ENCODE measurements at places on chromosomes 5 and 9.

GRCh38 chr9:133968428-133968827 is 23.7 kb downstream of the VAV2 start:
- DNase-seq, result no peak

DNA sequence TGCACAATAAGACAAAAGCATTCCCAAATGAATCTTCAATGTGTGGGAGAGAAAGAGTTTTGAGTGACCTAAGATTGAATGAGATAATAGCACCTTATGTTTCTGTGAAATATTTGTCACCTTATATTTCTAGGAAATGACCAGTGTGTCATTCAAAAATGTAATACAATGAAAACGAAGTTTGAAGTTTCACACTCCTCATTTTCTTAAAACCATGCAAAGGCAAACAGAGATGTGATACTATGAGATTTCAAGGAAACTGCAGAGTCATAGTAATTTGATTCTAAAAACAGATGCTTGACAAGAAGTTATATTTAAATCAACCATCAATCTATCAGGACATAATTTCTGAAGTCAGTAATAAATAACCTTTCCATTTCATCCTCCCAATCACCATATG is 13.6 kb upstream of the ABCA1 start:
- DNase-seq, result no peak

DNA sequence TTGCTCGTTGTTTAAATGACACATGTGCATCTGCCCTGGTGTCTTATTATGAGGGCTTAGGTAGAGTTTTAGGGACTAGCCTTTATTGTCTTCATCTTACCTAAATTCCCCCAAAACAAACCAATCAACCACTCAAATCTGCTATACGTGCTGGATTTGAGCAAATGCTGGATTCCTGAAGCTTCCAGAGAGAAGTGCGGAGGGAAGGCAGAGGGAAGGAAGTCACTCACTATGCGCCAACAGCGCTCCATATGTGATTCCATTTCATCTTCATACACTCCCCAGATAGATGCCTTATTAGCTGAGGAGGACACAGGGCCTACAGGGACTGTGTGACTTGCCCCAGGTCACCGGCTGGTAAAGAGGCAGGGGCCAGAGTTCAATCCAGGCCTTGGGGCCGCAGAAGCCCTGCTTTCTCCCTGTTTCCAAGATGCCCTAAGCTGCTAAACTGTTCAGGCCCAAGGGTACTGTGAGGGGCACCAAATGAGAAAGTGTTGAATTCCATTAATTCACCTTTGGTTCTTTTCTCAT is 63.5 kb downstream of the OTULIN start:
- DNase-seq, result no peak

DNA sequence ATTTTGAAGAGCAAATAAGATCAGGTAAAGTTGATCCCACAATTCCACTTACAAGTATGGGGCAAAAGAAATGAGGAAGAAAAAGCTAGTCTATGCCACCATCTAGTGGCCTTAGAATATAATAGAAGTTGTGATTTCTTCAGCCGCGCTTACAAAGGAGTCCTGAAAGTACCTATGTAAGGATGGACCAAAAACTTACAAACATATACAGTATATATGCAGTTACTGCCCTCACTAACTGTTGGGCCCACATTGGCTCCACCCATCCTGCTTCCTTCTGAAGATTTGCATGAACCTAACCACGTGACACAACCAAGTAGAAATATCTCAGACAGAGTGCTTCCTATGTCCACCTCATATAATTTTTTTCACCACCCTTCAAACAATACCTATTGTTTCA is 11.7 kb upstream of the OR13D1 start:
- DNase-seq, result peak; percentile 8

DNA sequence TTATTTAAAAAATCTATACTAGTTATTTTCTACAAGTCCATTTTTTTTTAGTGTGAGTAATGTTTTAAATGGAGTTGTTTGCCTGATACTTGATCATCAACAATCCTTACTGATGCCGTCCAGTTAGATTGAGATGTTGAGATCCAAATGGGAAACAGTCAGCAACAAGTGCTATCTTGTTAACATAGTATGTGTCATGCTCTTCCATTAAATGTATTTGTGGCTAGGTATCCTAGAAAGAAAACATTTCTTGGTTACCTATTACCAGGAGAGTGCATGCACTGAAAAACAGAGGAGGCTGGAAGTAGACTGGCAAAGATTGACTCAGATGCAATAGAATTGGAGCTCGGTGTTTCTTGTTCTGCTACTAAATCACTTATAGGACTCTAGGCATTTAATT is 123.4 kb upstream of the MAN2A1 start:
- DNase-seq, result no peak

DNA sequence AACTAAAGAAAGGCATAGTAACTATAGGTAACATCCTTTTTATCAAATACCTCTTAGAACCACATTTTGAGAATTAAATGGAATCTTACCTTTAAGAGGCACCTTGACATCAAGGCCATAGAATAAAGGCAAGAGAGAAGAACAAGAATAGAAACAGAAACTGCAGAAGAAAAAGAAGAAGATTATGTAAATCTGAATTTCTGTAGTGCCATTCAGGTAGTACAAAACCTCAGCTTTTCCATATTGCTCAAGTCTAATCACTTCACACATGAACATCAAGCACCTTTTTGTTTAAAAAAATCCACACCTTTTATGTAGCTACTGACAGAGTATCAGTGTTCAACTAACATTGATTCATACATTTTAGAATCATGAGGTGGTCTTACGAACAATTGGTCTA is 91.8 kb upstream of the DPYSL3 start:
- DNase-seq, result no peak

DNA sequence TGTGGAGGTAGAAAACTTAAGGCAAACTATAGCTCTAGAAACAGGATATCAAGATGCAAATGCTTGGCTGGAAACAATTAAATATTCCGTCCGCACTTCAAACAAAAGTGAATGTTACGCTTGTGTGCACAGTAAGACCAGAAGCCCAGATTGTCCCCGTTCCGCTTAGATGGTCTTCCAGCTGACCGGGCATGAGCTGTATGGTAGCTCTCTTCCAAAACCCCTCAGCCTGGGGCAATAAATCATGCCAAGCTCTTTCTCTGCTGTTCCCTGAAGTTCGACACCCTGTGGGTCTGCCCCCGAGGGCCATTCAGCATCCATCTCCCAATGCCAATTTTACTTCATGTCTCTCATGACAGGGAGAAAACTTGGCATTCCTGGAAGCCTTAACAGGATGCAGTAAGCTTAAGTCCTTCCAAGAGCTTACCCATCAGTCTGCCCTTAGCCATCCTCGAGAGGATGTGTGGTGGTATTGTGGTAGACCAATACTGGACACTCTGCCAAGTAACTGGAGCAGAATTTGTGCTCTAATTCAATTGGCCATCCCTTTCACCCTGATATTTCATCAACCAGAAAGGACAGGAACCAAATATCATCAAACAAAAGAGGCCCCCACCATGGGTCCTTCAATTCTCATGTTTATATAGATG is 70.7 kb upstream of the RANBP6 start:
- DNase-seq, result no peak

DNA sequence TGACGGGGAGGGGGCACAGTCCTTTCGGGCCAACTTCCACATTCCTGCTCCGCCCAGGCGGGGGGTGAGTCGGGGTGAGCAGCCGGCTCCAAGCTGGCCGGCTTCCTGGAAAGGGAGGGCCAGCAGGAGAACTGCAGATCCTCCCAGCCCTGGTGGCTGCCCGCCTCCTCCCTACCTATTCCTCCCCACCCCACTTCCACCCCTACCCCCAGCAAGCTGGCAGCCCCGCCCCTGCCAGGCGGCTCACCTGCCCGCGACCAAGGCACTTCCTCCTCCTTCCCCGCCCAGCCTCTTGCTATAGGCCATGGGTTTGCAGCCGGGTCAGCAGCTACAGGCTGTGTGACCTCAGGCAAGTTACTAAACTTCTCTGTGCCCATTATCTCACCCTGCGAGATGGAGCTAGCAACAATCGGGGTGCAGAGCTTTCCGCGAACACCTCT is 5.6 kb upstream of the IRF1 start:
- no peak for DNase-seq

DNA sequence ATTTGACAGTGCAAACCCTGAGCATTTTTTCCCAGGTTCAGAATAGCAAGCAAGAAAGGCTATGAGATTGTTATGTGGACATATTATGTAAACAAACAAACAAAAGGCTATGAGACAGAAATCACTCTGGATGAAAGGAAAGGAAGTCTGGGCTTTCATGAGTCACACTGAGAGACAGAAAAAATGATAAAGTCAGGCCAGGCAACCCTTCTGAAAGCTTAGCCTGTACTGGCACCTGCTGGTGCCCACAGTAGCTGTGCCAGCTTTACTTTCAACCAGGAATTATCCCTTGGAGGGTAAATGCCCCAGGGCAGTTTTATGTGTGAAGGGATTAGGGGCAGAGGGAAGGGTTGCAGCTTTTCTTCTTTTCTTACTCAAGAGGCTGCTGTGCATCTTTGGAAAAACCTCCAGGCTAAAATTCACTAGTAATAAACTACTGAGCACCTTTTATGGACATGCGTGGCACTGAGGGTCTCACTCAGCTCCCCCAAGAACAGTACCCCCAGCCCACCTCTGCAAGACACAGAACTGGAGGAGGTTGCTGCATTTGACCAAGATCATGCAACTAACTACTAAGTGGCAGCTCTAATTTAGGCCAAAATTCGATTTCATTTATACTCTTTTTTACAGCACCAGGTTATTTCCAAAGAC is 41.7 kb downstream of the ACTL7B start:
- no peak for DNase-seq

GRCh38 chr9:90773617-90774016 is 28.0 kb upstream of the SYK start:
- DNase-seq, result no peak

DNA sequence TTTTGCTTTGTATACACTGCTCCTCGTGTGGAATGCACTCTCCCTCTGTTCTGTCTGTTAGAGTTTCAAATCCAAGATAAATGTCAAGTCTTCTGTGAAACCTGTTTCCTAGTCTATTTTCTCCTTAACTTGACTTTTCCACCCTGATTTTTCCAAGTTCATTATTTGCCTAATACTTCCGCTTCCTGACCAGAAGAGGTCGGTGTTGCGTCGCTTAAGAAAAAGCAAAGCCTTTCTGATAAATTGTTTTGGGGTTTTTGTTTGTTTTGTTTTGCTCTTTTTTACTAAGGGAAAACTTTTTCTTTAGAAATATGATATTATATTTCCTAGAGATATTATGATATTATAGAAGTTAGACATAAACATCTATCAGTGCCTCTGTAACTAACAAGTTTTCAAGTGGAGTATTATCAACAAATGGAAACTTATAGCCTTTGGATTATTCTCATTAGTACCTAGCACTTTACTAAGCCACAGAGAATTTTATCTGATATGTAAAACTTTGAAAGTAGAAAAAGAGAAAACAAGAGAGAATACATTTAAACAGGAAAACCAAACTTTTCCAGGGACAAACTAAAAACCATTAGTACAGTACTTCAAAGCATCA is 55.8 kb downstream of the PHAX start:
- no peak for DNase-seq

DNA sequence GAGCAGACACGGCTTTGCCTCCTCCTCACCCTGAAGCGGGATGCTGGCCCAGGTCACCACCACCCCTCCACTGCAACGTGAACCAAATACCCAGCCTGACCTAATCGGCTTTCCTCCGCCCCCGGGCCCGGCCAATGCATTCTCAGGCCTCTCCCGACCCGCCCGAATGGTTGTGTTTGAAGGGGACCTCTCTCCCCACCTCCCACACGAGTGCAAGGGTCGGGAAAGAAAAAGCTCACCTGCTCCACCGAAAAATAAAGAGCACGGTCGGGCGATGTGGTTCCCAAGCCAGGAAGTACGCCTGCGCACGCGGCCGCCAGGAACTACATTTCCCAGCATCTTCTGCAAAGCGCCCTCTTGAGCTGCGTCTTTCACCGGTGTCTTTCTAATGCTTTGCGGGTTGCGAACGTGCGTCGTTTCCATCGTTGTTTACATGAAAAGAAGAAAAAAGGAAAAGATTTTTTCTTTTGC is at the start of gene ZNF883:
Gene ZNF883 (minus strand): TSS at position 282 of the 471 bp plus-strand sequence.
- DNase-seq, result peak; percentile 7

GRCh38 chr9:17532461-17532860 is 46.4 kb upstream of the SH3GL2 start:
- DNase-seq, result no peak

GRCh38 chr9:89839449-89839848 is 234.6 kb downstream of the GADD45G start:
- DNase-seq, result no peak

DNA sequence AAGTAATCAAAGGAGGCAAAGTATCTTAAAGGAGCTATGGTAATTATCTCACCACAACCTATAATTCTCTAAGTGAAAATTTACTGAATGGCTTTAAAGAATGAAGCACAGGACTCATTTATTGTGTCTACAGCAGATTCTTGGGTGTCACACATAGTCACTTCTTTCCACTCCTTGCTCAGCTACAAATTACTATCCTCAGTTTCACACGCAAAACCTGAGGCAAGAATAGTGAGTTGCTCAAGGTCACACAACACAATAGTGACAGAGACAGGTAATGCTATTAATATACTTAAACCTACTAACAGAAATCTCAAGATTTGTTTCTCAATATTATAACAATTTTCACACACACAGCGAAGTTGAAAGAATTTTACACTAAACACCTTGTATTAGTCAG is 120.9 kb upstream of the STK32A start:
- no peak for DNase-seq

DNA sequence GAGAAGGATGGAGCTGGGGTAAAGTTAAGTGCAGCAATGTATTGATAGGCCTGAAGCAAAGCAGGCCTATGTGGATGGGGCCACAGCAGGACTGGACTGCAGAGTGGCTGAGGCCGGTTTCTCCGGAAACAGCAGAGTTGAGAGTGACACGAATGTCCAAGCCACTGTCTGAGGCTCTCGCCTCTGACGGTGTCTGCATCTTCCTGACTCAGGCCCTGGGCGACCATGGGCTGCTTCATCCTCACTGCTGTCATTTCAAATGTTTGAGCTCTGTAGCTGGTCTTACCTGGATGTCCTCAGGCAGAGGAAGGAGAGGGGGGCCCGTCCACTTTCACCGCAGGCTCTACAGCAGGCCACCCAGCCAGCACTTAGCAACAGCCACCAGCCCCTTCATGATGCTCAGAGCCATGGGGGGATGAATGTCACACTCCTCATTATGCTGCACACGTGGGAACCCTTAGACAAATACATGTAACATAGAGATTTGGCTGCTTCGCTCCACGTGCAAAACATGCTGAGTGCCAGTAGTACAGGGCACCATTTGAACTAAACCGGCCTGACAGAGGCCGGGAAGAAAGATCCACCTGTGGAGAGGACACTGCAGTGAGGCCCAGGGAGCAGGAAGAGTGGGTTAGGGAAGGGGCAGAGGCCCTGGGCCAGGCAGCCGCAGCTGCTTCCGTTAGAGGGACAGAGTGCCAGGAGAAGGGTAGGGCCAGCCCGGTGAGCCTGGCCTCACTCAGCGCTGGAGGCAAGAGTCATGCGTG is 31.7 kb upstream of the NXNL2 start:
- no peak for DNase-seq

- DNase-seq, result no peak
These were observed 43.9 kb upstream of the RUSC2 start for GRCh38 chr9:35446012-35446411.

Measured in brain pericyte (primary cell).